Right atrium auricular region (tissue), 2 donors: ENCODE measurements at places on chromosomes 2 and 18. TPM values are rescaled to one million over a fixed set of nuclear protein-coding genes. Genes with fewer than 3 reads are reported as not detected.

DNA sequence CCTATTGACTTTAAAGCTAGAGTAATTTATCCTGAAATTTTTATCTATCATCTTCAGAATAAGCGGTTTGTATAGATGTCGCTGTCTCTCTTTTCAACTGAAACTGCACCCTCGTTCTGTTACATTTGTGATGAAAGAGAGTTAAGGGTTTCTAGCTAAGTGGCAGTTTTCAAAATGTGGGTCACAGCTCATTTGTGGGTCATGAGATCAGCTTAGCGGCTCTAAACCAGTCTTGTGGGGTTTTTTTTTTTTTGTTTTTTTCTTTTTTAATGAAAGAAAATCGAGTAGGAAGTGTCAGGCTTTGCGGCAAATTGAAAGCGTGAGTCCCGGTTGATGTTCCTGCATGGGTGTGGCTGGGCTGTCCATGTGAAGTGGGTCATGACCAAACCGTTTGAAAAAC lies 31.2 kb downstream of the SALL3 start:
- no peaks in the 10 kb centered on the region for H3K36me3 ChIP-seq
- H3K27ac ChIP-seq, result no peak overlapping the region
- no peaks in the 10 kb centered on the region for H3K4me1 ChIP-seq
- no peak for DNase-seq

DNA sequence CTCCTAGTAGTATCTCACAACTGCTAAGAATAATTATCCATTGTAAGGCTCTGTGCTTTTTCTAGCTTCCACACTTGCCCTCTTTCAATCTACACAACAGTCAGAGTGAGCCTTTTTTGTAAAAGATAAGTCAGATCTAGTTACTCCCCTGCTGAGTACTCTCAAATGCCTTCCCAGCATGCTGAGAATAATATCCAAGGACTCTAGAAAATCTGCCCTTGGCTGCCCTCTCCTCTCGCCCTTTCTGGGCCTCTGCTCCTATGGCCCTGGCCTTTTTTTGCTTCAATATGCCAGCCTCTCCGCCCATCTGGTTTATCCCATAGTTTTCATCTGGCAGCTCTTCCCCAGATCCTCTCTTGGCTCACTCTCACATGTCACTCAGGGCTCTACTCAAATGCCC lies 455.9 kb upstream of the UBE2E3 start:
- H3K27me3 ChIP-seq, result no peaks in the 10 kb centered on the region
- no peaks in the 10 kb centered on the region for H3K4me1 ChIP-seq
- no peak overlapping the region for H3K27ac ChIP-seq
- H3K4me3 ChIP-seq, result no peak overlapping the region
- no peaks in the 10 kb centered on the region for H3K36me3 ChIP-seq
- no peak for DNase-seq

TMEFF2 gene
- total RNA-seq, result not detected

SPDYA gene
- not detected for total RNA-seq

TMEM127 gene
- total RNA-seq, result 95.2 TPM

RAX gene
- not detected for total RNA-seq
